ENCODE measurements at places on chromosomes 5 and 9. TPM values are rescaled to one million over a fixed set of nuclear protein-coding genes. Genes with fewer than 3 reads are reported as not detected.

CDH9 gene
- not detected for total RNA-seq

LEAP2 gene
- total RNA-seq: 3.9 TPM

ARPC5L gene
- 121 TPM for total RNA-seq

FCN2 gene
- not detected for total RNA-seq

CDC20B gene
- 0.21 TPM for total RNA-seq

SCAI gene
- 8.8 TPM for total RNA-seq

PLCXD3 gene
- not detected for total RNA-seq

All from activated CD8-positive, alpha-beta memory T cell treated with anti-CD3 and anti-CD28 coated beads for 36 hours (primary cell).